Activated CD8-positive, alpha-beta memory T cell treated with anti-CD3 and anti-CD28 coated beads, Interleukin-2, amount 50 U/mL, for 48 hours (primary cell): ENCODE measurements at places on chromosomes 7 and 10.

- no peak for DNase-seq
Measured at GRCh38 chr7:28703037-28703765, 254.9 kb downstream of the TRIL start.

GRCh38 chr7:151822541-151823181 lies 54.3 kb downstream of the PRKAG2 start:
- no peak for DNase-seq

DNA sequence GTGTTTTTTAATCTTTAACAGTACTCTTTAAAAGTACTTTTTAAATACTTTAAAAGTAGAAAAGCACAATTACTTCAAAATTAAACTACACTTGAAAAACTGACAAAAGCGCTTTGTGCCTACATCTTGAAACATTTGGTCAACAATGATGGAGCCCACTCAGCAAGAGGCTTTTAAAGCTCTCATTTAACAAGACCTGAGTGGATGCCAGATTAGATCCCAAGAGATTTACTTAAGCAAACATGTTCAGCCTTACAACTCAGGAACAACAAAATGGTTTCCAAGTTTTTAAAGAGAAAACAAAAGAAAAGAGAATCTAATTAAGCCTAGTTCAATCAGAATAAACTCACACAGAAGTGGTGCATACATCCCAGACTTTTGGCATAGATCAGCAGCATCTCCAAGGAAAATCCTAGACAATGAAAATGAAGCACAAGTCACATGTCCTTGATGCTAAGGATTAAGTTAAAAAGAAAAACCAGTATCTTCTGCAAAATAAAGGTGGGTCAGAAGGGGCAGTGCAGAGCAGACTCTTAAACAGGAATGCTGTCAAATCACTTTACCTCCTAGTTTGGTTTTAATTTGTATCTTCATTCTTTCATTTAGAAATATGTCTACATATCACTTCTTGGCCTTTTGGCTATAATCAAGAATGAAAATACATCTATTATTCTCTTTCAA lies 26.2 kb downstream of the HIBADH start:
- DNase-seq, result no peak

DNA sequence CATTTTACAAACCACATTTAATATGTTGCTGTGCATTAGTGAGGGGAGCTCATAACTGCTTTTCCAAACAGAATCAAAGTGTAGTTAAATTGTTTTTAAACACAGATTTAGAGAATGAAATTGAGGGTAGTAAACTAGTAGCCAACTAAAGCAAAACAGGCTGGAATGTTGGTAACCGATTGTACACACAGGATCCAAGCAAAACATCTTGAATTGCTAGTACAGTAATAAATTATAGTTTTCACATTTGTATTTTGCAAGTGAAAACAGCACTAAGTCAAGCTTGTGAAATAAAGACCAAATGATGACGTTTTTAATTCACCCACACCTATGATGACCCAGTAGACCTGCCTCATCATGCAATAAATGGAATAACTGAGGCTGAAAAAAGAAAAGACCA lies 198.3 kb downstream of the HDAC9 start:
- no peak for DNase-seq
